ENCODE measurements at places on chromosomes 2 and 18.

GRCh38 chr2:56263876-56264275, 80.1 kb downstream of the CCDC85A start:
- DNase-seq, result no peak

DNA sequence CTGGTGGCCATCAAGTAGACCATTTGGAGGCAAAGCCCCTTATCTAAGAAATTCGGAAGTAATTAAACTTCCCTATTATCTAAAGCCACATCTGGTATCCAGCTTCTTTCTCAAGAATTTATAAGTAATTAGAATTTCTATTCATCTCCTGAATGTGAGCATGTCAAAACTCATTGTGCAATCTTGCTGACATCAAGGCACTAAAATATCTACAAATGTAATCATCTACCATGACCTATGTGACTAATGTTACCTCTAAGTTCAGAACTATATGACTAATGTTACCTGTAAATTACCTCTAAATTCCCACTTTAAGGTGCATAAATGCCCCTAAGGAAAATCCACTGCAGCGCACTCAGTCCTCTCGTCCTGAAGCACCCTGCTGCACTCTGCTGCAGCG, 773.0 kb downstream of the CPS1 start:
- no peak for DNase-seq

- DNase-seq, result no peak
Measured at GRCh38 chr2:23427976-23428375, 43.0 kb downstream of the KLHL29 start.

GRCh38 chr2:133599811-133600210, 31.5 kb upstream of the NCKAP5 start:
- DNase-seq, result no peak

- no peak for DNase-seq
Measured at GRCh38 chr2:74648009-74648443, at the start of gene M1AP. Gene M1AP (minus strand): TSS chr2:74648330. CDS start chr2:74640275, 8,055 bp downstream.

DNA sequence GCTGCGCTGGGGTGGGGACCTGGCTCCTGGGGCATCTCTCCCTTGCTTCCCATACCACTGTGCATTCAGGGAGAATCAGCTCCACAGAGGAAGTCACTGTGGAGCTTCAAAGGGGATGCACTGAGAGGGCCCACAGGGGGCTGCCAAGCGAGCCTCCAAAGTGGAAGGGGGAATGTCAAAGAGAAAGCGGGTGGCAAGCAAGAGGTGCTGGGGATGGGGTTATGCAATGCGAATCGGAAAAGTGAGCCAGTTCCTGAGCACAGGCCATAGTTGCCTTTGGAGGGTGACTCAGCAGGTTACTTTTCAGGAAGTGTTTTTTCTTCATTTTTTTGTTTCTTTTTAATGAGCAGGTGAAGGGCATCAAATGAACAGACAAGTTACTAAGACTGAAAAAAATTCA, 17.6 kb downstream of the PMAIP1 start:
- no peak for DNase-seq

DNA sequence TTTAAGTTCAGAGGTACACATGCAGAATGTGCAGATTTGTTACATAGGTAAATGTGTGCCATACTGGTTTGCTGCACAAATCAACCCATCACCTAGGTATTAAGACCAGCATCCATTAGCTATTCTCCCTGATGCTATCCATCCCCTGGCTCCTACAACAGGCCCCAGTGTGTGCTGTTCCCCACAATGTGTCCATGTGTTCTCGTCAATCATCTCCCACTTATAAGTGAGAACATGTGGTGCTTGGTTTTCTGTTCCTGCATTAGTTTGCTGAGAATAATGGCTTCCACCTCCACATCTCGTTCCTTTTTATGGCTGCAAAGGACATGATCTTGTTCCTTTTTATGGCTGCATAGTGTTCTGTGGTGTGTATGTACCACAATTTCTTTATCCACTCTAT, 75.8 kb downstream of the SUCLG1 start:
- DNase-seq, result no peak

DNA sequence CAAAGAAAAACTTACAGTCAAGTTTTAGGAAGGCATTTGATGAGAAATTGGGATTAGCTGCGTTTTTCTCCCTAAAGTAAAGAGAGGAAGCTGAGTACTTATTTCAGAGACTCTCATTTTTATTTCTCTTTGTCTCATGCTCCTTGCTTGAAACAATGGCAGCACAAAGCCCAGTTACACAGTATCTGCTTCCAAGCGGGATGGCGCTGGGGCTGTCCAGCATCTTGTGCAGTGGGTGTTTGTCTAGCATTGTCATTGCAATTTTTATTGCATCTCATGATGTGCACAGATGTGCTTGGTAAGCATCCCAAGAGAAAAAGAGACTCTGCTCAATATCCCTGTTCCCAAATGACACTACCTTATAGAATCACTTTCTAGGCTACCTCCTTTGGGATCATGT, 102.8 kb upstream of the ZNF521 start:
- no peak for DNase-seq

GRCh38 chr2:190578158-190579057, 43.9 kb upstream of the NEMP2 start:
- DNase-seq, result no peak

GRCh38 chr2:232628466-232629128, 4.8 kb upstream of the EFHD1 start:
- DNase-seq, result no peak

DNA sequence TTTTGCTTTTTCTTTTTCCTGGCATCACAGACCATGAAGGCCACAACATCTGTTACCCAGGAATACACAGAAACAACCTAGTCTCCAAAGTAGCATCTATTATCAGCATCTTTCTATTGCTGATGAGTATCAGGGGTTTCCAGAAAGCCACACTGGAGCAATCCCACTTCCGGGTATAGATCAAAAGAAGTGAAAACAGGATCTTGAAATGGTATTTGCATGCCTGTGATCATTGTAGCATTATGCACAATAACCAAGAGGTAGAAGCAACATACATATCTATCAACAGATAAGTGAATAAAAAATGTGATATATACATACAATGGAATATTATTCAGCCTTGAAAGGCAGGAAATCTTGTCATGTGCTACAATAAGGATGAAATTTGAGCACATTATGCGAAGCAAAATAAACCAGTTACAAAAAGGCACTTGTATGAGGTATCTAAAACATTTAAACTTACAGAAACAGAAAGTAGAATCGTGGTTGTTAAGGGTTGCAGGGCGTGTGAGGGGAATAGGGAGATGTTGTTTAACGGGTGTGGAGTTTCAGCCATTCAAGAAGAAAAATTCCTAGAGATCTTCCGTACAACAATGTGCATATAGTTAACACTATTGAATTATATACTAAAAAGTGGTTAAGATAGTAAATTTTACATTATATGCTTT, 115.1 kb downstream of the KCNE4 start:
- no peak for DNase-seq

- DNase-seq, result no peak
Measured at GRCh38 chr2:104163611-104164130, 690.2 kb upstream of the POU3F3 start.

DNA sequence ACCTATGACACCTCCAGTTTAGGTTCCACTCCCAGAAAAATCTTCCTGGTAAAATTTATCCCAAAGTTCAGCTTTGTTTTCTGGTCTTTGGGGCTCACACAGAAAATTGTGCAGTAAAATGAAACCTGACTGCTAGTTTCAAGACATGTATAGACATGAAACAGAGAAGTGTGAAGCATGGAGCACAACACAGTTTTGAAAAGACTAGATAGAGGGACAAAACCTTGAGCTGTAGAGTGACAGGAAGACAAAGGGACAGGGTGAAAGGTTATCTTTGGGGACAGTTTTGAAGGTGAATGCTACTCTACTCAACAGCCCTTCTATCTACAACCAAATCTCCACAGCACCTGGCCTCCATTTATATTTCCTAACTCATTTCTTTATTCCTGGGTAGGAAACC, 352.6 kb downstream of the RBM43 start:
- no peak for DNase-seq

DNA sequence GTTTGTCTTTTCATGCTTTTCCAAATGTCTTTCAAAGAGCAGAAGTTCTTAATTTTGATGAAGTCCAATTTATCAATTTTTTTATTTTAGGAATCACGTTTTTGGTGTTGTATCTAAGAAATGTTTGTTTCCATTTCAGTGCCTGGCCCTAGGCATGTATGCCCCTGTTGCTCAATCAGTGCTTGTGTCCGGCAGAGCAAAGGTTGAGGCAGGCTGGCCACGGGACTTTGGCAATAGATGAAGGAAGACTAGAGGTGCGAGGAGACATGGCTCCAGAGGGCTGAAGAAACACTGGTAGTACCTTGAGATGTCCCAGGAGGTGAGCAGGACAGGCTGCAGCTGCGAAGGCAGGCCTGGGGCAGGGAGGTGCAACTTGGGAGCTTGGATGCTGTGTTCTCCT, 10.1 kb upstream of the B3GNT7 start:
- DNase-seq, result no peak

- no peak for DNase-seq
Measured at GRCh38 chr2:101386599-101387150, 628 bp downstream of the CREG2 start.

GRCh38 chr2:65856928-65857327, 424.5 kb upstream of the SPRED2 start:
- no peak for DNase-seq

DNA sequence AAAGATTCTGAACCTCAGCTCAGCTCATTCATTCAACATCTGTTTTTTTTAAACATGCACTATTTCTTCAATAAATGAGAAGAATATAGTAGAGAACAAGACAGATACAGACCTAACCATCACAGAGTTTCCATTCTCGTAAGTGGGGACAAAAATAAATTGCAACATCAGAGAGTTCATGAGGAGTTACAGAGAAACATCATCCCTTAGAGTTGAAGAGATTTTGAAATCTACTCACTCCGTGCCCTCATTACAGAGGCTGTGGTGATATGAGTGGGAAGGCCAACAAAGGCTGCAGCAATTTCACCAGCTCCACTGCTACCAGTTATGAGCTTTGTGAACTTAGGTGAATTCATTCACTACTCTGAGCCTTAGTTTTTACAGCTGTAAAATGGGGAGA, 399.3 kb downstream of the BCL11A start:
- DNase-seq, result no peak

GRCh38 chr2:96239745-96240264, 26.0 kb downstream of the TMEM127 start:
- DNase-seq, result no peak

- DNase-seq, result no peak
Measured at GRCh38 chr2:44906972-44907371, 34.5 kb upstream of the SIX3 start.

GRCh38 chr18:48171490-48172188, 237.5 kb downstream of the ZBTB7C start:
- no peak for DNase-seq

DNA sequence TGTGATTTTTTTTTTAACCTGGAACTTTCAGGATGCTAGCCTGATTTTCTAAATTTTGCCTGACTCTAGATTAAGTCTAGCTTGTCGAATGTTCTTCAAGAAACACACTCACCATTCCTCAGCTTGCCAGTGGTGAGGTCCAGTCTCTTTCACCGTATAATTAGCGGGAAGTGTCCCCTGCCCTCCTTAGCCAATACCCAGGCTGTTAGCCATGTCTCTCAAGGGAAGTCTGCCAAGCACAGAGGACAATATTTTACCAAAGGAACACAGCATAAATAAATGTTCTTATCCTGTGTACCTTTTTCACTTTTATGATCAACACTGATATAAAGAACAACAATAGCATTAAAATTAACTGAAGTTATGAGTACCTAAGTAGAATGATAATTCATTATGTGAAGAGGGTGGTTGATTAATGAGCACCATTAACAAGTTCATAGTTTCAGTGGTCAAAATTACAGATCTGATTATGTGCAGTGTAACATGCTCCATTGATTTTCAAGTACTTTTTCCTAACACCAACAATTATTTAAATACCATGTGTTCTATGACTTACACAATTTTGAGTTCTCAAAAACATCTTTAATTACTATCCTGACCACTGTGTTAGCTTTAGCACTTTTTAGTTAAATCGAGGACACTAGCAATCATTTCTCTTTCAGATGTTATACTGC, 445.8 kb upstream of the RAB12 start:
- no peak for DNase-seq

DNA sequence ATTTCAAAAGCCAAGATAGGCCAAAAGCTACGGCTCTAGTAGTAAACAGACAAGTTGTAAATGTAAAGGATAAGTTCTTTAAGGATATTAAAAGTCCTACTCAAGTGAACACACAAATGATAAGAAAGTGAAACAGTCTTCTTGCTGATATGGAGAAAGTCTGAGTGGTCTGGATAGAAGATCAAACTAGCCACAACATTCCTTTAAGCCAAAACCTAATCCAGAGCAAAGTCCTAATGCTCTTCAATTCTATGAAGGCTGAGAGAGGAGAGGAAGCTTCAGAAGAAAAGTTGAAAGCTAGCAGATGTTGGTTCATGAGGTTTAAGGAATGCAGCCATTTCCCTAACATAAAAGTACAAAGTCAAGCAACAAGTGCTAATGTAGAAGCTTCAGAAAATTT, 111.7 kb upstream of the ZEB2 start:
- DNase-seq, result no peak

- peak; percentile 11 for DNase-seq
Measured at GRCh38 chr2:100246163-100247145, 75.8 kb downstream of the LONRF2 start.

DNA sequence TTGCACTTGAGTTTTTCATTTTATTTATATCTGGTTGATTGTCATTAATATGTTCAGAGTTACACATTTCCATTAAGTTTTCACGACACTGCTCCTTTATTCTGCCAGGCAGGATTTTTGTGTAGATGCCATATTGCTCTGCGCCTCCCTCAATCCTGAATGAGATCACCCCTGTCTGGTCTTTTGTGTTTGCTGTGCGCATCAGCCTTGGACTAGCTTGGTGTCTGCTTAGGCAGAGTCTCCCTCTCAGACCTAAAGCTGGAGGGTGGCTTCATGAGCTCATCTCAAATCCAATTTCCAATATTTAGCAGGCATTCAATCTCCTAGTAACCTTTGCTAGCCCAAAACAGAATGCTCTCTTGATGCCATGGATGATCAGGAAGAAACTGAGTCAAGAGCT, 137.4 kb downstream of the SMAD7 start:
- DNase-seq, result no peak

DNA sequence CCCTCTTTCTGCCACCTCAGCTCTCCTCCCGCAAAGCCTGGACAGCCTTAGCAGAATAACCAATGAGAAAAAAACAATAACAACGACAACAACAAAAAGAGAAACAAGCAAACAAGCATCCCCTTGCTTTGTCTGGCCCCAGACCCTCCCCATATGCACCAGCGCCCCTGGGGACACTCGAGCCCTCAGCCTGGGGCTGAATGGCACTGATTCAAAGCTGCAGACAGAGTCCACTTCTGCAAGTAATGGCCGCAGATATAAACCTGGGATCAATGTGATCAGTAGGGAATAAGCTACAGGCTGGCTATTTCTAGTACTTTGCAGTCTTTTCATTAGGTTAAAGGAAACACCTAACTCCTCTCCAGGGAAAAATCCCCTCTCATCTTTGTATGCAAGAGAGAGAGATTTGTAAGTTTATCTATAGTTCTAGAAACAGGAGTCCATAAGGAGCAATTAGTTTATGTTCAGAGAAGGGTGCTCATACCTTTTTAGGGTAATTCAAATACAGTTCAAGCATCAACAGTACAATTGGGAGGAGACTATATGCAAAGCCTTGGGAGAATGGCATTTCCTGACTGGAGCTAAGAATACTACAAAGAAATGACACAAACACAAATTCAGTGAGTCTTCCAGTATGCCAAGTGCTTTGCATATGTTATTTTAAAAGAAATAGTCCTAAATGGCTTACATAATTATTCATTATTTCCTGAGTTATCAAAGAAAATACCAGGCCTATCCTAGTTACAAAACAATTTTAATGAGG, 122.3 kb upstream of the DDX18 start:
- no peak for DNase-seq

Measured in KG1 (cell line).